RWPE1 (cell line): ENCODE measurements at places on chromosomes 1 and 21.

GRCh38 chr21:32015461-32016139 is 142.8 kb downstream of the HUNK start:
- no peak for DNase-seq

GRCh38 chr1:145926686-145927062 is 610 bp downstream of the RBM8A start:
- no peak for DNase-seq

DNA sequence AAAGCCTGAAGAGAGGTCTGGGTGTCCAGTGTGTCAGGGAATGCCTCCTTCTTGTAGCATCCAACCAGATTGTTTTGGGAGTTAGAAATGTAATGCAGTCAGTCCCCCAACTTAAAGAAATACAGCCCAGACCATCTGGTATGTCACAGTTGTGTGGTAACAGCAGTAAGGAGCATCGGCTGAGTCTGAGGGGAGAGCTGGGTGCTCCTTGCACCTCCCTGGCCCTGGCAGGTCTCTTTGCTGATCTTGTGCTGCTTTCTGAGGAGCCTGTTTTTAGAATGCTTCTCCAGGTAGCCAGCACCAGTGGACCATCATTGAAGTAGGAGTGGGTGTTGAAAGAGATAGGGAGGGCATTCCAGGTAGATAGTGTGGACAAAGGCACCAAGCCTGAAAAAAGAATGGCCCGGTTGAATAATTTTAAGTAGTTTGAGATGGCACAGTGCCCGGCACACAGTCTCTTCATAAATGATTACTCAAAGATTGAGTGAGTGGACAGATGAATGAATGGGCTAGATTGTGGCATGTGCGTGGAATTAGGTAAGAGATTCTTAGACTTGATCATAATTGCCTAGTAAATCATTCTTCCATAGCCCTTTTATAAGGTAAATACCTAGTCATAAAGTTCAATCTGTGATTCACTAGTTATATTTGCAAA is 46.5 kb downstream of the LAMC1 start:
- DNase-seq, result peak; percentile 52

- DNase-seq, result no peak
These were observed 67.1 kb downstream of the RWDD3 start for GRCh38 chr1:95301091-95301490.

- DNase-seq, result no peak
These were observed 17.3 kb downstream of the PDPN start for GRCh38 chr1:13600762-13601453.

DNA sequence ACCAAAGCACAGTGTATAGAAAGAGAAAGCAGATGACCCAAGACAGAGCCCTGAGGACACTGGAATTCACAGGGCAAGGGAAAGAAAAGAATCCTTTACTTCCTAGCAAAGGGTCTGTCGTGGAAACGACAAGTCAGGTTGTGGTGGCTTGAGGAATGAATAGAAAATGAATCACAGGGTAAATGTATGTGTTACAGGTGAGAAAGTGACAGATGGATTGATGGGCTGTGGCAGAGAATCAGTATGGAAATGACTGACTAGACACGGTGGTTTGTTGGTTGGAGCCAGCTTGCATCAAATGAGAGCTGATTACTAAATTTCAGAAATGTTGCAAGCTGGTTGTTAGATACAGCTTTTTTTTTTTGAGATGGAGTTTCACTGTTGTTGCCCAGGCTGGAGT is 46.9 kb downstream of the PTP4A2 start:
- DNase-seq, result no peak

DNA sequence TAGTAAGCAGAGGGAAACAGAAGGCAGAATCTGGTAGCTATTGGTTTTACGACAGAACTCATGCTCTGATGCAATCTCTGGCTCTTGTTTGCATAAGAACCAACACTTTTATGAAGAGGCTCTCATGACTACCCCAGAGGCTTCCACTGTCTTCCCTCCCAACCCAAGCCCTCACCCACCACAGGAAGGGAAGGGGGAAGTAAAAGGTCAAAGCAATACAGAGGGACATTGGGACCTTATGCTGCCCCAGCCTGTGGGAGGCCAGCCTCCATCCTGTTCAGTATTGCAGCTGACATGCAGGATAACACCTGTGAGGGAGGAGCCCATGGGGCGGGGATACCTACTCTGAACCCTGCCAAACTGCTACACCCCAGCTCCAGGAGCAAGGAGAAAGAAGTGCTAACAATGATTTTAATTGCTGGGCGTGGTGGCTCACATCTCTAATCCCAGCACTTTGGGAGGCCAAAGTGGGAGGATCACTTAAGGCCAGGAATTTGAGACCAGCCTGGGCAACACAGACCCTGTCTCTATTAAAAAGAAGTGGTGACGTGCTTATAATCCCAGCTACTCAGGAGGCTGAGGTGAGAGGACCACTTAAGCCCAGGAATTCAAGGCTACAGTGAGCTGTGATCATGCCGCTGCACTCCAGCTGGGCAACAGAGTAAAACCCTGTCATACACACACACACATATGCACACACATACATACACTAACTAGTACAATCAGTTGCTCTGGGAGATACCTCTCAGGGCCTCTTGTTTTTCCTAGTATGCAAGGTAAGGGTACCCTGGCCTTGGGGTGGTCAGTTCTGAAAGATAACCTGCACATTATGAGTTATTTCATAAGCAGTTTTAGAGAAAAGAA is 9.5 kb downstream of the MR1 start:
- peak; percentile 55 for DNase-seq

DNA sequence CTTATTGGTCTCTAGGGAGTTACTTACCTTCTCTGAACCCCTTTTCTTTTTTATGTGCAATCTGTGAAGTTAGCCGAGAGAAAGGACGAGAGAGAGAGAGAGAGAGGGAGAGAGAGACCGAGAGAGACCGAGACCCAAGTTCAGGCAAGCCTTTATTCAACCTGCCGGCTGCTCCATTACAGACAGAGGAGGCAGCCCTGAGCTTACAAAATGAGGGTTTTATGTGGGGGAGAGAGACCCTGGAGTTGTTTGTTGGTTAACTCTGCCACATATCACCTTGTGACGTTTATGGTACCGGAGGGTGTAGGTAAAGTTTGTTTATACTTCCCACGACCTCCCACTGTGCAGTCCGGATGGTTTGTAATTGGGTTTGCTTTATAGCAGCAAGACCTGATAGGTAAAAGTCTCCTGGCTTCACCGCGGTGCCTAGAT is 1.5 kb upstream of the MCOLN3 start:
- DNase-seq, result no peak

DNA sequence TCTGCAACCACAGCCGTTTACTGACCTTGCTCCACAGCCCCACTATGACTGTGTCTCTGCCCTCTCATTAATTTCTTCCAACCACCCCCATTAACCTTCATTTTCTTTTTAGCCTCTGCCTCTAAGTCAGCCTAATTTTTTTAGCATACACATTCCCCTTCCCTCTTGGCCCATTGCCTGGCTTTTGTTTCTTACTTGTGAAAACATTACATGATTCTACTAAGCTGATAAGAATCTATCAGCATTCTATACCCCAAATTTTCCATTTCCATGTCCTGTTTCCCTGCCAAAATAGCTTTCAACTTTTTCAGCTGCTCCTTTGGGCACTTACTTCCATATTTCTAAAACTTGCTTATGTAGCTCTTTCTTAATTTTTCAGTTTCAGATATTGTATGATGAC is 79.8 kb downstream of the PCP4 start:
- no peak for DNase-seq

DNA sequence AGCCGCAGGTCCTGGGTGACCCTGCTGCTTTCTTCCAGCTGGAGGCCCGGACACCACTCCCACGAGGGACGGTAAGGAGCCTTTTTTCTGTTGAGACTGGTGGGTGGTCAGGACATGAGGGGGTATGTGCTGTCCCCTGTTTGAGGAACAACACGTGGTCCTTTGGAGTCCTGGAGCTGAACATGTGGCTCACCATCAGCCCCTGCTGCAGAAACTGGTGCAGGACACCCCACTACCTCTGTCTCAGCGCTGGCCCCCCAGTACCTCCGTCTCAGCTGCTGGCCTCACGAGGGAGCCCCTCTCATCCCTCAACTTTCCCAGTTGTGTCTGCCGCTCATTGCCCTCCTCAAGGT is 34.7 kb downstream of the SLC19A1 start:
- DNase-seq, result no peak

DNA sequence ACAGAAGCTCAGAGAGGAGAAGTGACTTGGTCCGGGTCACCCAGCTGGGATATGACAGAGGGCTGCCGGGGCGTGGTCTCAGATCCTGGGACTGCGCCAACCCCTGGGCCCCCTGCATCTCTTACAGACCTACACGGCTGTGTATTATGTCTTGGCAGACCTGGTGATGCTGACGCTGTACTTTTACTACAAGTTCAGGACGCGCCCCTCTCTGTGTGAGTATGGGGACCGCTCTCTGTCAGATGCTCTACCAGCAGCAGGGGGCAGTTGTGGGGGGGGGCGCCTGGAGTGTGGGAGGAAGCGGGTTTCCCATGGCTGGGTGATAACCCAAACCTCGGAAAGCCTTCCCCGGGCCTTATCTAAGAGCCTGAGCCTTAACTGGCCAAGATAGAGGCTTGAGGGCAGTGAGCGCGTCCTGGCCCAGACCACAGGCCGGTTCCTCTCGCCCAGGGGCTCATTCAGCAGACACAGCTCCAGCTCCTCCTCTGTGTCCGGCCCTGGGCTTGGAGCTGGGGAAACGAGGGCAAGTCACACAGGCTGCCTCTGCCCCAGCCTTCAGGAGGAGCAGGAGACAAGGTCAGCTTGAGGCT is 13.3 kb downstream of the SLC66A1 start:
- no peak for DNase-seq

DNA sequence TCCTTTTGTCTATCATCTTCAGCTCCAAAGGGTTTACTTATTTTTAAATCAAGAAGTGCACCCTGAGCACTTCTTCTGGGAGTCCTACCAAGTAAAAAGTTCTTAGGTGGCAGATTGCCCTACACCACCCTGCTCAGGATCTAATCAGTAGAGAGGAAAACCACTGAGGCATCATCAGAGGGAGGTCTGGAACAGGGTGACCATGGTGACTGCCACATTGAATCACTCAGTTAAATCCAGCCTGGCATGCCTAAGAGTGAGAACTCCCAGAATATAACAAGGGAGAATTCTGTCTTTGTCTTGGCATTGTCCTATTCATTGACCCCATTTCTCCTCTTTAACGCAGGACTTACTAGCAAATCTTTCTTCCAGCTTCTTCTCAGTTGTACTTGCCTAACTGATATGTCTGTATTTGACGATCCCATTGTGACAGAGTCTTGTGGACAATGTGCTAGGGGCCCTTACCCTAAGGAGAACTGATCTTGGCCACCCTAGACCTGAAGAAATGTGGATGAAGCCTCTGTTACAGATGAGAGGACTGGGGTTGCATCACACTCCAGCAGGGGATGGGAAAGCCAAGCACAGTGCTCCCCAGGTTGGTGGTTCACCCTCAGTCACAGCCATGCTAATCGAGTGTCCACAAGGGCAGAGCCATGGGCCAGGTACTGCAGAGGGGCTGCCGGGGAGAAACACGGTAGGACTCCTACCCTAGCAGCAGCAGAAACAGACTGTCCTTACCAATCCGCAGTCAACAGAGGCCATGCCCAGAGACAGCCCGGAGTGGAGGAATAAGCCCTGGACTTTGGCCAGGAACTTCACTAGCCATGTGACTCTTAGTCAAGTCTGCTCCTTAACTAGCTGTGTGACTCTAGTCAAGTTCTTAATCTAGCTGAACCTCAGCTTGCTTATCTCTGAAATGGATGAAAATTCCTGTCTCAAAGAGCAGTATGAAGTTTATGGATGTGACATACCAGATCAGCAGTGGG is 15.4 kb downstream of the PKP1 start:
- DNase-seq, result no peak

DNA sequence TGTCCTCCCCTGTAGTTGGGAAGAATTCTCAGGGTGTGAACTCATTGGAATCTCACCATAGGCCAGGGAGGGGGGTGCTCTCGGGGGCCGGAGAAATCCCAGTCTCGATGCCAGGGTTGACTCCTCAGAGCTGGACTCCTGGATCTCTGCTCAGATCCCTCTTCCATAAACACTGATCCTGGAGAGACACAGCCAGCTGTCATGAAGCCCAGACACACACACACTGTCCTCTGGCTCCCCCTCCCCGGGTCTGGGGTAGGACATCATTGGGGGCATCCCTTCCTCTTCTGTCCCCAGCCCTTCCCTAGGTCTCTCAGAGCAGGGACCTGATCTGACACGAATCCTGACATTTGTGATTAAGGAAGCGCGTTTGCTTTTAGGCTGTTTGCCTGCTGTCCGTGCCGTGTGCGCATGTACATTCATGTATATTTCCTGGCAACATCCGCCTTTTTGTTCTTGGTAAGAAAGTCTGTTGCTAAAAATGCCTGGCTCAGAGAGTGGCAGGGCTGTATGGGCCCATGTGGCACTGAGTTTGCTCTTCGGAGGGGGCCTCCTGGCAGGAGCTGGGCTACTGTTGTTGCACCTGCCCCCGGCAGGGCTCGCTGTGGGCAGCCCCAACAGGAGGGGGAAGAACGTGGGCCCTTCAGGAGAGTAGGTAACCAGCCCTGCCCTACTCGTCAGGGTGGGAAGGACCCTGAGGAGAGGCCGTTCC is 45.4 kb upstream of the SELENON start:
- no peak for DNase-seq

DNA sequence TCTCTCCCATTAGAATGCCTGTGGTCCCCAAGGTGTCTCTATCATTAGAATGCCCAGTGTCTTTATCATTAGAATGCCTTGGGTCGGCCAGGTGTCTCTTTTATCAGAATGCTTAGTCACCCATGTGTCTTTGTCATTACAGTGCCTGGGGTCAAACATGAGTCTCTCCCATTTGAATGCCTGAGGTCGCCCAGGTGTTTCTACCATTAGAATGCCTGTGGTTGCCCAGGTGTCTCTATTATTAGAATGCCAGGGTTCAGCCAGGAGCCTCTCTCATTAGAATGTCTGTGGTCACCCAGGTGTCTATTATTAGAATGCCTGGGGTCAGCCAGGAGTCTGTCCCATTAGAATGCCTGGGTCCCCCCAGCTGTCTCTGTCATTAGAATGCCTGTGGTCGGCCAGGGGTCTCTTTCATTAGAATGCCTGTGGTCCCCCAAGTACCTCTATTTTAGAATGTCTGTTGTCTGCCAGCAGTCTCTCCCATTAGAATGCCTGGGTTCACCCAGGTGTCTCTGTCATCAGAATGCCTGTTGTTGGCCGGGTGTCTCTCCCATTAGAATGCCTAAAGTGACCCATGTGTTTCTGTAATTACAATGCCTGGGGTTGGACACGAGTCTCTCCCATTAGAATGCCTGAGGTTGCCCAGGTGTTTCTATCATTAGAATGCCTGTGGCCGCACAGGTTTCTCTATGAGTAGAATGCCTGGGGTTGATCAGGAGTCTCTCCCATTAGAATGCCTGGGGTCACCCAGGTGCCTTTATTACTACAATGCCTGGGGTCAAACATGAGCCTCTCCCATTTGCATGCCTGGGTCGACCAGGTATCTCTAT is 57.1 kb downstream of the RNF187 start:
- DNase-seq, result peak; percentile 21

GRCh38 chr1:78797108-78797781 is 147.6 kb downstream of the IFI44 start:
- DNase-seq, result no peak

DNA sequence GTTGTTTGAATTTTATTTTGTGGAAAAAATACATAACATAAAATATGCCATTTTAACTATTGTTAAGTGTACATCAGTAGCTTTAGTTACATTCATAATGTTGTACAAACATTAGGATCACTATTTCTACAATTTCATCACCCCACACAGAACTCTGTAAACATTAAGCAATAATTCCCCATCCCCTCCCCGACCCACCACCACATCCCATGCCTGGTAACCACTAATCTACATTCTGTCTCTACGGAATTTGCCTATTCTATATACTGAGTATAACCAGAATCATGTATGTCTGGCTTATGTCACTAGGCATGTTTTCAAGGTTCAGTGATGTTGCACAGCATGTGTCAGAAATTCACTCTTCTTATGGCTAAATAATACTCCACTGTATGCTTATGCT is 47.7 kb downstream of the CDC42BPA start:
- DNase-seq, result no peak
